ENCODE measurements at places on chromosomes 16 and 17.

DNA sequence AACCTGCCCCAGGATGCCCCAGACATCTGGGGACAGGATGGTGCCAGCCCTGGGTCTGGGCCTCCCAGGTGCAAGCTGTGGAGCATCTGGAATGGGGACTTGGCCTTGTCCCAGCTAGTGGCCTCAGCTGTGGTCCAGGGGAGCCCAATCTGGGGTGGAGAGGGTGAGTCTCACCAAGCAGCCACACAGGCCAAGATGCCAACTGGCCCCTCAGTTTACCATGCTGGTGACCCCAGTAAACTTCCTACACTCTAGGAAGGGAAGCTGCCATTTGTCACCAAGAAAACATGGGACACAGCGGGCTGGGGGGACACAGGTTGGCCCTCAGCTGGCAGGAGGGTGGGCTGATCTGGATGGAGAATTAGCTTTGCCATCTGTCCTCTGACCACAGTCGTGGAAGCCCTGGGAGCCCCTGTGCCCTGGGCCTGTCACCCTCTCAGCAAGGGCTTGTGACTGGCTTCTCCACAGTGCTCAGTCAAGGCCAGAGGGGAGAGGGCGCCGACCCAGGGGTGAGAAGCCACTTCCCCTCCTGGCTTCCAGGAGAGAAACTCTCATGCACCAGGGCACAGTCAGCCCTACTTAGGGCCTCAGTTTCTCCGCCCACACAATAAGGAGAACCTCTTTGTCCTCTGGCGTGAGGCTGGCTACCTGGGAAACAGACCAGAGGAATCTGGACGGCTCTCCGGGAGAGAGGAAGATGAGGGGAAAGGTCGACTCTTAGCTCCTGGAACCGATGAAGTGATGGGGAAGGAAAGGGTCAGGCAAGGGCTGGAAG lies 126.4 kb upstream of the SMURF2 start:
- DNase-seq = no peak

GRCh38 chr17:48565925-48566710 lies 12.0 kb downstream of the HOXB4 start:
- DNase-seq = no peak

DNA sequence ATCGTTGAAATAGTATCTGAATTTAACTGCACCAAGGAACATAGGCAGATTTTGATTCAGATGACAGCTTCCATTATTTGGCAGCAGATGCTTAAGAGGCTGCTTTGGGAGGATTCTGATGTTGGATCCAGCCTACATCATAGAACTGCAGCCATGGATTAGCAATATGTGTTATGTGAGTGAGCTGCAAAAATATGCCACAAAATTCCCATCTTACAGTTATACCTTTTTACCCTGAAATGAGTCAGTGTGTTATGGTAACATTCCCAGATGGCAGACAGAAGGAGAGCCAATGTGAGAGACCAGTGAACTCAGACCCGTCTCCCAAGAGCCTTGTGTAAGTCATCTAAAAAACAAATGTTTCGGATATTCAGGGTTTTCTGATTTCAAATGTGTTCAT lies 206.1 kb downstream of the CDH13 start:
- DNase-seq = no peak

GRCh38 chr17:49403514-49404289 lies 11.0 kb downstream of the PHB1 start:
- DNase-seq = no peak

- no peak for DNase-seq
Measured at GRCh38 chr16:56880685-56881084, 15.7 kb downstream of the SLC12A3 start.

GRCh38 chr16:24774510-24774909 lies 45.1 kb downstream of the TNRC6A start:
- DNase-seq = no peak

- no peak for DNase-seq
Measured at GRCh38 chr16:24318680-24319079, 62.5 kb downstream of the CACNG3 start.

DNA sequence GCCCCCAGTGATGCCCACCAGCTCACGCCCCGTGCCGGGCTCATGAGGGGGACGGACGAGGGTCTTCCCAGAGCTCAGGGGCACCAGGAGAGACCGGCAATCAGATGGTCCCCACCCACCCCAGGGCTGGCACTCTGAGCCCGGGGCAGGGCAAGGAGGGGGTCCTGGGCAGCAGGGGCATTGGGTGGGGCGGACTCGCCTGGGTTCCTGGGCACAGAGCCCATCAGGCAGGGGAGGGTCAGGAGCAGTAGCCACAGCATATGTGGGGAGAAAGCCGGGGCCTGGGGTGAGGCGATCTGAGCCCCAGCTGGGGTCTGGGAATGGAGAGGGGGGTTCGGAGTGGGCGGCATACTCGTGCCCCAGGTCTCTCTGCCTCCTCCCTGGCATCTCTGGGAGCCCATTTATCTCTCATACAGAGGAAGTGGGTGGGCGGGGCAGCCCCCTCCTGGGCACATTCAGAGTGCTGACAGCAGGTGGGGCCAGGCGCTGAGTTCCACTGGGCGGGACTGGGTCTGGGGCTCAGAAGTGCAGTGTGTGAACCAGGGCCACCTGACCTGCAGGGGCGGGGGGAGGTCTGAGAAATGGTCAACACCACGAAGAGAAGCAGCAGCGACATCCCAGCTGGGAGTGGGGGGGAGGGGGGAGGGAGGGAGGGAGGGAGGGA lies 20.5 kb upstream of the UBE2I start:
- no peak for DNase-seq

- DNase-seq = no peak
Measured at GRCh38 chr17:14942526-14943190, 322.5 kb downstream of the PMP22 start.

DNA sequence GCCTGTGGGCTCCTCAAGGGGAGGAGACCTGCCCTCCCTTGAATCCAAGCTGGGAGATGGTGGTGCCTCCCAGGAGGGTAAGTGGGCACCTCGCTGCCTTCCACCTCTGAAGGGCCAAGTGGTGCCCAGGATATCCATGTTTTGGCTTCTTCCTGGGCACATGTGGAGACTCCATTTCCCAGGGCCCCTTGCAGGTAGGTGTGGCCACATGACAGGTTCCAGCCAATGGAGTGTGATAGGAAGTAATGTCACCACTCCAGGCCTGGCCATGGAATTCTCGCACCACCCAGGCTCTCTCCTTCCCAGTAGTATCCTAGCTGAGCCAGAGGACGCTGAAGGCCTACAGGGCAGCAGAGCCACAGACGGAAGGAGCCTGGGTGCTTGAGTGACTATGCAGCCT lies 17.6 kb upstream of the PEMT start:
- no peak for DNase-seq

GRCh38 chr17:28484296-28484695 lies 10.9 kb downstream of the SLC13A2 start:
- DNase-seq = no peak

DNA sequence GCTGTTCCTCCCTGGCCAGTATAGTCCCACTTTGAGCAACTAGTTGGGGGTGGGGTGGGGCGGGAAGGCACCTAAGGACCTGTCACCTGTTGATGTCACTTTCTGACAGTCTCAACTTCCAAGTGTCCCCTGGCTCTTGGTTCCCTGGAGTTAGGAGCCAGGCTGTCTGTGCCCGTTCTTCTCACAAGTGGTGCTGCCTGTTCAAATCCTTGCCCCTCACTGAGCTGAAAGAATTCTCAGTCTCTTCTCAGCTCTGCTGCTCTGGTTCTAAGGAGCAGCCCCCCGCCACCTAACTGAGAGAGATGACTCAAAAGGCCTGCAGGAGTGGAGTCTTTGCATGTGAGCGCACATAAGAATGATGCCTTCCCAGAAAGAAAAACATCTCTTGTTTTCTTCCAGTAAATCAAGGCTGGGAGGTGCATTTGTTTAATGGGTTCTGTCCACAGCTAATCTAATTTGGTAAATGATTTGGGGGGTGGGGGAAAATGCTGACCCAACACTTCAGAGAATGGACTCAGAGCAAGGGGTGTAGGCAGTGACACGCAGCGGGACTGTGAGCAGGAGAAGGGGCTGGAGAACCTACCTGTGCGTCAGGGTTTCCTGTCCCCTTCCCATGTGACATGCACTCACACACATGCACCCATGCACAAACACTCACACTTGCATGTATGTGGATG lies 78.2 kb upstream of the NLRP1 start:
- DNase-seq = no peak

DNA sequence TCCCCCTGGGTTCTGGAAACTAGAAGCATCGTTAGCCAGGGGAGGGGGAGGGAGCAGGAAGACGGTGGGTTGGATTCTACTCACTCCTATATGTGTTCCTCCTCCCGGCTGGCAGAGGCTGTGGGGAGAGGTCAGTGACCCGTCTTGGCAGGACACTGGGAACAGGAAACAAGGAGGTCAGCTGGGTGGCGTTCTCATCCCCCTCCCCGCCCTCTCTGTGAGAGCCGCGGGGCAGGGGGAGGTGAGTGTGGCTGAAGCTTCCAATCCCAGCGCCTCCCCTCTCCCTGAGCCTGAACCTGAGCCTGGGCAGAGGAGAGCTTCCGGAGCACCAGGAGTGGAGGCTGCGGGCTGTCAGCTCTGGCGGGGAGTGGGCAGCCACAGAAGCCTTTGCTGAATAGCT lies 12.5 kb downstream of the GPRC5C start:
- DNase-seq = no peak

- no peak for DNase-seq
Measured at GRCh38 chr16:31079342-31079944, 5.2 kb downstream of the ZNF646 start.

- DNase-seq = no peak
Measured at GRCh38 chr17:75181608-75182318, 996 bp downstream of the SUMO2 start.

GRCh38 chr16:69834807-69835466 lies 72.8 kb downstream of the WWP2 start:
- no peak for DNase-seq

- no peak for DNase-seq
Measured at GRCh38 chr16:85334718-85335583, 222.7 kb upstream of the CIBAR2 start.

DNA sequence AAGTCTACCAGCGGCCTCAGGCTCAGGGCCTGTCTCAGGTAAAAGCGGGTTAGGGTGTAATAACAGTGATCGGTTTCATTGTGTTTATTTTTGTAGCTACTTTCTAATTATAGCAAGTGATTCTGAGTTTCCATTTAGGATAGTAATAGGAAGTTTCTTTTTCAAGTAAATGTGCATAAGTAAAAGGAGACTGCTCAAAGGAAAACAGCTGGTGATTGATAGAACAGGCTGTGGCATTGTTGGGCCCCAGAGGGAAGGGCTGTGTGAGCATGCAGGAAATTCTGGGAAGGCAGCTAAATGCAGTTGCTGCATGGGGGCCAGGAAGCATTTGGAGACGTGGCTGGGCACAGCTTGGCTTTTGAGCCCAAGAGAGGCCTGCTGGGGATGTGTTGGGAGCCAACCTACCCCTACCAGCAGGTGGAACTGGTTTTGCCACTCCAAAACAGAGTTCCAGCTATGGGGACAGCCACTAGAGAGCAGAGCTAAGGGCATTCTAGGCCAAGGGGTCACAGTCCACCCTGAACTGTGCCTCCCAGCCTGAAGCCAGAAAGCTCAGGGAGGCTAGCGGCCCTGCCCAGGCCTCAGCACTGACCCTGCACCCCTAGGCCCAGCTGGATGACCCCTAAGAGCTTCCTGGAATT lies 12.6 kb downstream of the SNX20 start:
- no peak for DNase-seq

- DNase-seq = no peak
Measured at GRCh38 chr17:81436294-81436849, 41.1 kb downstream of the BAHCC1 start.

GRCh38 chr17:79154446-79154845 lies 79.8 kb downstream of the ENGASE start:
- DNase-seq = no peak

DNA sequence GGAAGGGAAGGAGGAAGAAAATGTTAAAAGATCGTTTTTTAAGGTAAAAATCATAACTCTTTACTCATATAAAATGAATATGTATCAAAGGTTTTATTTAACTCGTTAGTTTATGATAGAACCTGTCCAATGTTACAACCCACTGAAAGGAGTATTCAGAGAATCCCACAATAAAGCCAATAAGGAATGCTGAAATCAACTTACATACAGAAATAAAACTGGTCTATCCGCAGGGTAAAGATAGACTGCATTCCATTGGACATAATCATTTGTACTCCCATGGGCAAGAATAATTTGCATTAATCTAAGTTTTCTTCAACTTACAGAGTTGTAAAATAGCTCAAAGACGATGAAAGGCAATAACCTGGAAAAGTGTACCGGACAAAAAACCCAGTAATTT lies 17.9 kb upstream of the BEAN1 start:
- DNase-seq = no peak

- DNase-seq = no peak
Measured at GRCh38 chr16:70661918-70662641, 15.7 kb downstream of the IL34 start.

GRCh38 chr16:3546986-3547682 lies 30.1 kb downstream of the NLRC3 start:
- DNase-seq = no peak

- DNase-seq = no peak
Measured at GRCh38 chr17:77531002-77531401, 390.2 kb downstream of the SEC14L1 start.

DNA sequence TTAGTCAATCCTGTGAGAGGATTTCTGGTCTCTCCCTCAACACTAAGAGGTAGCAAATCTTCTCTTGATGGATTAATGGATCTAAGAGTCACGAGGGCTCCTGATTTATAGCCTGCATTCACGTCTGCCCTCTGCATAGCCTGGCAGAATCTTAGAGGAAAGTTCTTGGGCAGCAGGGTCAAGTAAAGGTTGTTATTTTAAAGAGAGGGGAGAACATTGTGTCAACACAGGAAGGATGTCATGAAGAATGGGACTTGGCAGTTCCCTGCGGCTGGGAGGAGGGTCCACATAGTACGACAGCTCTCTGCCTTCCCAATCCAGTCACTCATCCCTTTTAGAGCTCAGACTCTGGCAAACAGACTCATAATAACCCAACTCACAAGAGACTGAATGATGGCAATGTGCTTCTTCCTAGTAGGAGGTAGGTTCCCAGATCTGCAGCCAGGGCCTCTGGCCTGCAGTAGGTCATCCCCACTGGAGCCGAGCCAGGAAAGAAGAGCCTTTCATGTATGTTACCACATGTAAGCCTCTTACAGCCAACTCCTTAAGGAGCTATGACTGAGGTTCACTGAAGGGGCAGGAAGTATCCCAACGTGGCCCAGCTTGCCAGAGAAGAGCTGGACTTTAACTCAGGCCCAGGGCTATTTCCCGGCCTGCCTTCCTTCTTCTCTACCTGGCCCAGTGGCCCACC lies 25.4 kb upstream of the RPTOR start:
- no peak for DNase-seq
